ENCODE measurements at places on chromosomes 2 and 18.
A peak's percentile ranks its signal among the peaks of the same experiment; 100 is the strongest.

GRCh38 chr2:240444464-240444863 is 9.0 kb downstream of the GPC1 start:
- DNase-seq, result no peak

- no peak for DNase-seq
Observed at GRCh38 chr18:42758852-42759251, 356.6 kb downstream of the RIT2 start.

DNA sequence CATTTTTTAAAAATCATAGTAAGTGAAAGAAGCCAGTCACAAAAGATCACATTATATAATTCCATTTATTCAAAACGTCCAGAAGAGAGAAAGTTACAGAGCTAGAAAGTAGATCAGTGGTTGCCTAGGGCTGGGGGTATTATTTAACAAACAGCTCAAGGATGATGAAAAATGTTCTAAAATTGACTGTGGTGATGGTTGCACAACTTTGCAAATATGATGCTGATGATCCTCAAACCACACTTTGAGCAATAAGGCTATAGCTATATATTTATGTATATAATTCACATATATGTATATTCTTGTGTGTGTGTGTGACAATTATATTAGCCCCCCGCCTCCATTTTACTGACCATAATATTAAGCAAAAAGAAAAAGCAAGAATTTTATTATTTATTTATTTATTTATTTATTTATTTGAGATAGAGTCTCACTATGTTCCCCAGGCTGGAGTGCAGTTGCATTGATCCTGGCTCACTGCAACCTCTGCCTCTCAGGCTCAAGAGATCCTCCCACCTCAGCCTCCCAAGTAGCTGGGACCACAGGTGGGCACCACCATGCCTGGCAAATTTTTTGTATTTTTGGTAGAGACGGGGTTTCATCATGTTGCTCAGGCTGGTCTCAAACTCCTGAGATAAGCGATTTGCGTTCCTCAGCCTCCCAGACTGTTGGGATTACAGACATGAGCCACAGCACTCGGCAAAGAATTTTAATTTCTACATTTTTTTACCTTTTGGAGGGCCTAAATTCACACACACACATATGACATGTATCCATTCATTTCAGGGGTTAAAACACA is 1.9 kb downstream of the WDR12 start:
- DNase-seq, result no peak

DNA sequence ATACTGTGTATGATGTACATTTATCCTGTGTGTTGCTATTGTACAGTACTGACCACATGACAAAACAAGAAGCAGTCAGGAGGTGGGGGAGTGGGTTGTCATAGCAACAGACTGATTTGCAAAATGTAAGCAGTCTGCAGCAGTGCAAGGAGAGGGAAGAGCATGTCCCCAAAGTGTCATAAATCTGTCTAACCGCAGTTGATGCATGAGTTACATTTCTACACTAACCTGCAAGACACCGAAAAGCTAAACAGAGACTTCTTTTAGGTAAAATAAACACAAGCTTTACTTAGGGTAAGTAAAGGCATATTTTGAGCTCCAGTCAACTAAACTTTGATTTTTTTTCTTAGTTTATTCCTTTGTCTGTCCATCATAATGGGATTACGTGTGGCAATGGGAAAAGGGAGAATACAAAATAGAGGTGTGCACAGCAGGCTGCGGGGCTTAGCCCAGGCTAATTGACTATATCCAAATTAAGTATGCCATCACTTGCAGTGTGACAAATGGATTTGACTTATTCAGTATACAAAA is 134.5 kb downstream of the MEIS1 start:
- peak; percentile 81 for DNase-seq
